ENCODE measurements at places on chromosomes 6 and 20. TPM values are rescaled to one million over a fixed set of nuclear protein-coding genes. Genes with fewer than 3 reads are reported as not detected.

The ASIP gene
- total RNA-seq: not detected

- ATAC-seq: no peak
These were observed 97.3 kb upstream of the STXBP5 start for GRCh38 chr6:147106759-147107401.

DNA sequence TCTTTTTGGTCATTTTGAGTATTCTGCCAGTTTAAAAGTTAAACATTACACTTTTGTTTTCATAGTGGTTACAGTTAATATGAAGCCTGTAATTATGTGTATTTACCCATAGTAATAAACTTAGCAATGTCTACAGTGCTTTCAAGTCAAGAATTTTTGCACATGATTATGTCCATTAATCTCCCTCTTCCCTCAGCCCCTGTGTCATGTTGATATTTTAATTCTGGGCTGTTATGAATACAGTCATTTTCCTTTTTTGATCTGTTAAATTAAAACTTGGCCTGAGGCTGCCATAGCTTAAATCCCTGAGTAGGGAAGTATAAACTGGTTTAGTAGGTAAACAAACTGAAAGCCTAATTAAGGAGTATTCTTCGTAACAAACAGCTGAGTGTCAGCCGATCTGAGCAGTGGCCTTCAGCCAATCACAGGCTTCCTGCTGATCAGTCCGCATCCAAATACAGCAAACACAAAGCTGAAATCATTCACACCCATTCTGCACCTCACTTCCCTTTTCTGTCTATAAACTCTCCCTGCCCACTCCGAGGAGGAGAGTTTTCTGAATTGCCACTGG, 9.5 kb upstream of the SFT2D1 start:
- ATAC-seq: peak; percentile 94

- ATAC-seq: no peak
These were observed 706 bp upstream of the SNX14 start for GRCh38 chr6:85594197-85594930.

DNA sequence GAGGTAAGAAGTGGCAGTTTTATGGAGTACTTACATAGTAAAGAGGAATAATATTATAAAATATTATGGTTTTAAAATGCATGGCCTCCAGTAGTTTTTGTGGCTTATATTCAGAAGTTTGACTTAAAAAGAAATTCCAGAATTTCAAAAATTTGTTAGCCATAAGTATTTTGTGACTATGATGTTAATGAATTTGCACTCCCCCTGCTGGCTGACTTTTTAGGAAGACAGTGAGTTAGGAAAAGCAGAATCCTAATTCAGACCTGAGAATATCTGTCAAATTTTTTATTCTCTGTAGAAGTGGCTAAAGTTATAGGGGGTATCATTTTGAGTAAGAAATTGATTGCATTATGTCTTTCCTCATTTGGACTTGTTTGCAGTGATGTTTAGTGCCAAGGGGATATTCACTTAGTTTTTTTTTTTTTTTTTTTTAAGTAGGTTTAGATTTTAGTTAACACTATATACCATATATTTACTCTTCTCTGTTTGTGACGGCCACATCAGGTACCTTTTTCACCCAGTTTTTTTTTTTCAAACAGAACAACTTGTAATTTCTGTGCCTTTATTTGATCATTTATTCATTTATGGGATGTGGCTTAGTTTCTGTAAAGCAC, 40.8 kb downstream of the ZFAND3 start:
- ATAC-seq: no peak

- no peak for ATAC-seq
These were observed 63.4 kb downstream of the TRAM2 start for GRCh38 chr6:52513464-52513863.

DNA sequence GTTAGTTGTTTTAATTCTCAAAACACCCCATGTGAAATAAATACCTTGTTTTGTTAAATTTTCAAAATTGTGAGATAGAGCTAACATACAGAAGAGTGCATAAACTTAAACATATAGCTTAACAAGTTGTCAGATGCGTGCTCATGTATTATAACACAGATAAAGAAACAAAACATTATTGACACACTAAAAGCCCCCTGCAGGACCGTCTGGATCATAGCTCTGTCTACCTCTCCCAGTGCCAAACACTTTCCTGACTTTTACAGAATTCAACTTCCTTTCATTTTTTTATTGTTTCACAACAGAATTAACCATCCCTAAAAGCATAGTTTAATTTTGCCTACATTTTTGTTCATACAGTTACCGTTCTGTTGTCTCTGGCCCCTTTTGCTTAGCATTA, 17.8 kb upstream of the FRK start:
- ATAC-seq: no peak

GRCh38 chr6:15264902-15265761, 19.3 kb downstream of the JARID2 start:
- no peak for ATAC-seq

GRCh38 chr6:161353208-161353613, 79.3 kb upstream of the AGPAT4 start:
- no peak for ATAC-seq

DNA sequence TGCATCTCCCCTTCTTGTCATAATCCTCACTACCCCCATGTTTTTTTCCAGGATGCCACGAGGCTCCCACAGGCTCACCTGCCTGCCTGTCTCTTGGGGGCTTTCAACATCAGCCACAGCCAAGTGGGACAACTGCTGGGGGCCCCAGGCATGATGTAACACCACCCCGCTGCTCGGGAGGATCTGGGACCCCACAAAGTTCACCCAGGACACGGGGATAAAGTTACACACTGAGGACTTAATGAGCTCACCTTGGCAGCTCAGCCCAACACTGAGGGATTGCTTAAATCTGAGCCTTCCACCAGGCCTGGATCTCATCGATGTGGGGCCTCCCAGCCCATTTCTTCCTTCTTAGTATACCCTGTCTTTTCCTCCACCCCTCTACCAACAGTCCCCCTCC, 56.4 kb upstream of the NNAT start:
- ATAC-seq: no peak

- ATAC-seq: peak; percentile 71
These were observed 124.5 kb downstream of the MRPL14 start for GRCh38 chr6:44002593-44003344.

- ATAC-seq: no peak
These were observed 16.0 kb downstream of the ZBTB46 start for GRCh38 chr20:63814891-63815614.

DNA sequence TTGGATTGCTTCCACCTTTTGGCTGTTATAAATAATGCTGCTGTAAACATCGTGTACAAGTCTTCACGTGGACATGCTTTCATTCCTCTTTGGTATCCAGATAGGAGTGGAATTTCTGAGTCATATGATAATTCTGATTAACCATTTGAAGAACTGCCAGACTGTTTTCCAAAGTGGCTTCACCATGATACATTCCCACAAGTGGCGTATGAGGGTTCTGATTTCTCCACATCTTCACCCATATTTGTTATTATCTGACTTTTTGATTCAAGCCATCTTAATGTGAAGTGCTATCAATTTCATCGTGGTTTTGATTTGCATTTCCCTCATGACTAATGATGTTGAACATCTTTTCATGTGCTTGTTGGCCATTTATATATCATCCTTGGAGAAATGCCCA, 2.9 kb upstream of the SNRPB start:
- ATAC-seq: no peak

DNA sequence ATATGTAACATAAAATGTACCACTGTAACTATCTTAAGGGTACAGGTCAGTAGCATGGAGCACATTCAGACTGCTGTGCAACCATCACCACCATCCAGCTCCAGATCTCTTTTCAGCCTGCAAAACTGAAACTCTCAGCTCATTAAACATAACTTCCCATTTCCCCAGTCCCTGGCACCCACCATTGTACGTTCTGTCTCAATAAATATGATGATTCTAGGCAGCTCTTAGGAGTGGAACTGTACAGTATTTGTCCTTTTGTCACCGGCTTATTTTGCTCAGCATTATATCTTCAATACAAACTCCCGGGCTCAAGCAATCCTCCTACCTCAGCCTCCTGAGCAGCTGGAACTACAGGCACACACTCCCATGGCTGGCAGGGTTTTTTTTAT, 1.5 kb downstream of the ZC3H12D start:
- ATAC-seq: no peak

- no peak for ATAC-seq
These were observed 8.9 kb downstream of the CCM2L start for GRCh38 chr20:32019156-32019510.

DNA sequence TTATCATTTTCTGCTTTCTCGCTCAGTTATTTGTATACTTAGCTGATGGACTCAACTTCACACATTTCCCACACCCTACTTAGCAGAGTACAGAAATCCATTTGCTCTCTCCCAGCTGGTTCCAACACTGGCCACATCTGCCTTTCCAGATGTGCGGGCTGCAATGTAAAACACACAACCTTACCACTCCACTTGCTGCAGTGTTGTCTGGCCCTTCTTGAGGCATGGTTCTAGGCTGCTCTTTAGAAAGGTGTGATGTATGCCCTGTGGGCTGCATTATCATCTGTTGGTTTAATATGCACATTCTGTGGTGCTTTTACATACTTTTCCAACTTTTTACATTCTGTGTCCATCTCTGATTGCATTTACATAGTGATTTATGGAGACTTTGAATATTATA, 56.5 kb downstream of the TRAF3IP2 start:
- no peak for ATAC-seq

GRCh38 chr20:51368461-51369211, 173.9 kb downstream of the NFATC2 start:
- ATAC-seq: no peak

The RBM12 gene
- 58.0 TPM for total RNA-seq

- no peak for ATAC-seq
These were observed 284.0 kb downstream of the KCNQ5 start for GRCh38 chr6:72905705-72906478.

GRCh38 chr20:38833154-38833856, 27.8 kb downstream of the PPP1R16B start:
- no peak for ATAC-seq

GRCh38 chr6:160138839-160139419, 17.3 kb downstream of the SLC22A1 start:
- ATAC-seq: no peak

GRCh38 chr6:11329726-11330412, 97.4 kb upstream of the NEDD9 start:
- no peak for ATAC-seq
